IMR-90 (cell line): ENCODE measurements at places on chromosomes 13 and 19. TPM values are rescaled to one million over a fixed set of nuclear protein-coding genes. Genes with fewer than 3 reads are reported as not detected.

DNA sequence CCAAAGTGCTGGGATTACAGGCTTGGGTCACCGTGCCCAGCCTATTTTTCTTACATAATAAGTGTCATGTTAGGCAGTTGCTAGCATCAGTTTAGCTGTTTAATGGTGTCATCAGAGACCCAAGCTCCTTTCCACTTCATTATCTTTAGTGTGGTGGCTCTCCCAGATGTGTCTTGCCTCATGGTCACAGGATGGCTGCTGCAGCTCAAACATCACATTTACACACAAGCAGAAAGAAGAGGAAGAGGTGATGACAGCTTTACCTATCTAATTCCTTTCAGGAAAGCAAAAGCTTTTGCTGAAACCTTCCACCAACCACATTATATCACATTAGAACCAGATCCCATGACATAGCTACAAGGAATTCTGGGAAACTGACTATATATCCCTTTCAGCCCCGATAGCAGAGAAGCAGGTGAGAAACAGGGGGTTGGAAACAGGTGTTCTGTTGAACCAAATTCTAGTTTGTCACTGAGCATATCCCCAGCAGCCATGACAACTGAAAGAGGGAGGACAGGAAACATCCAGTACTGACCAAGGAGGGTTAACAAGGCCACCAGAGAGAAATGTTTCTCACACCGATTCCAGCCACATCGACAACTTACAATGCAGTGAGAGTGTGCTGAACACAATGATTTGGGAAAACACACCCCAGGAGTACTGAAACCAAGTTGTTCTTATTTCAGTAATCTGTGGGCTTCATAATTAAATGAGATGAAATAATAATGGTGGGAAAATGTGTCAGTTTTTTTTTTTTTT lies 617.0 kb downstream of the UQCRFS1 start:
- no peak for DNase-seq

- no peak for DNase-seq
Observed at GRCh38 chr19:38862321-38863059, 12.7 kb upstream of the HNRNPL start.

DNA sequence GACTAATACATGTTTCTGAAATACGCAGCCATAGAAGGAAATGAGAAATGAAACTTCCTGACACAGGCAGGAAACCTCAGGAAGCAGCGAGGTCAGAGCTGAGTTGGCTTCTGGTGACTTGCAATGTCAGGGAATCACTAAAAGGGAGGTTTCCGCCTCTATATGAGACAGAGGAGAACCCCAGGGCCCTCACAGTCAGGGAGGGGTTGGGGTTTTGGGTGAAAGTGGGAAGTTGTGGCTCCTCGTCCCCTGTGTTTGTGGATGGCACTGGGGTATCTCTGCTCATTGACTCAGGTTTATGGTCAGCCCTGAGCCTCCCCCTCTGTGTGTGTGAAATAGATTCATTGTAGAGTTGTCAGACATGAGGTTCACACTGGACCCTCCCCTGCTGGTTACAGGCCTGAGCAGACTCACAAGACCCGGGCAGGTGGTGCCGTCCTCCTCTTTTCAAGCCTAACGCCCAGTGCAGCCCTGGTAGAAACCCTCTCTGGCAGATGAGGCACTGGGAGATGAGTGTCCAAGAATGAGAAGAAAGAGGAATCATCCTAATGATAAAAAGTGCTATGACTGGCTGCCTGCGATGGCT lies 5.5 kb upstream of the LILRA6 start:
- peak; percentile 26 for DNase-seq

The ZNF324B gene
- 2.8 and 3.5 TPM in 2 replicates for polyA plus RNA-seq

The FOSB gene
- 15.6 and 60.1 TPM in 2 replicates for polyA plus RNA-seq
